ENCODE measurements at places on chromosomes 12 and 14. TPM values are rescaled to one million over a fixed set of nuclear protein-coding genes. Genes with fewer than 3 reads are reported as not detected.

The RPS6KA5 gene
- 5.2 TPM for total RNA-seq

The SPTB gene
- total RNA-seq, result 0.98 TPM

The GZMB gene
- total RNA-seq, result 2.2 TPM

DNA sequence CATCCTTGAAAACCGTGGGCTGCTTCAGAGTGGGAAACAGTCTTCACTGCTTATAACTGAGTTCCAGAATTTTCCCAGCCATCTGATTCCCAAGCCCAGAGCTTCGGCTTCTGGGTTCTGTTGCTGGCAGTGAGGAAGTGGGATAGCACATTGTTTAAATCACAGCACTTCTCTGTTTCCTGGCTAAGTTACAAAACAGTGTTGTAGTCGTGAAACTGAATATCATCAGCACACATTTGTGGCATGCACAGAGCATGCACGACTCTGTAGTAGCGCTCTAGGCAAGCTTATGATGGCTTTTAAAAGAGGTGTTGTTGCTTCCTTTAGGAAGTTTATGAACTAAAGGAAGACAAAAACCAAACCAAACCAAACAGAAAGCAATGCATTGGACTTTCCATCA is 1005.5 kb downstream of the NRXN3 start:
- H3K27ac ChIP-seq, result no peak overlapping the region
- no peaks in the 10 kb centered on the region for H3K36me3 ChIP-seq
- H3K4me3 ChIP-seq, result no peak overlapping the region
- no peaks in the 10 kb centered on the region for H3K27me3 ChIP-seq
- DNase-seq, result no peak

GRCh38 chr12:51393676-51394545 is 2.7 kb upstream of the GALNT6 start:
- H3K36me3 ChIP-seq, result no peaks in the 10 kb centered on the region
- DNase-seq, result no peak

GRCh38 chr14:35369701-35370191 is 34.8 kb downstream of the NFKBIA start:
- no peaks in the 10 kb centered on the region for H3K27me3 ChIP-seq
- peaks cover 48% of the 10 kb centered on the region for H3K4me1 ChIP-seq
- no peaks in the 10 kb centered on the region for H3K36me3 ChIP-seq
- DNase-seq, result no peak
- H3K4me3 ChIP-seq, result no peak overlapping the region
- no peak overlapping the region for H3K27ac ChIP-seq

DNA sequence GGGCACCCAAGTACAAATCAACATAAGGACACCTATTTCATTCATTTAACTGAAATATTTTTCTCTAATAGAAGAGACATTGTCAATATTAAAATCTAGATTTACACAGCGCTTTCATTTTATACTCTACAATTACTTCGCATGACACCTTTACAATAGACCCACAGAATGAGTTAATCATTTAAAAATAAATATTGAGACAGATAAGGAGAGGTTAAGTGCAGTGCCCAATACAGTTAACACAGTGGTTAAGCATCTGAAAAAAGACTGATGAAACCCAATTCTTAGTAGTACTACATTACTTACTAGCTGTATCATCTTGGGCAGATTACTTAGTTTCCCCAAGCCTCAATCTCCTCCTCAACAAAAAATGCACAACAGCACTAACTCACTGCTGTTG is 116.2 kb downstream of the DENND5B start:
- H3K27me3 ChIP-seq, result no peaks in the 10 kb centered on the region
- H3K4me1 ChIP-seq, result peaks cover 5% of the 10 kb centered on the region
- no peak for DNase-seq
- no peaks in the 10 kb centered on the region for H3K36me3 ChIP-seq
- no peak overlapping the region for H3K27ac ChIP-seq
- no peak overlapping the region for H3K4me3 ChIP-seq

GRCh38 chr14:58048219-58048618 is 103.8 kb downstream of the ARMH4 start:
- no peaks in the 10 kb centered on the region for H3K27me3 ChIP-seq
- no peak overlapping the region for H3K4me3 ChIP-seq
- no peak overlapping the region for H3K27ac ChIP-seq
- no peak for DNase-seq

DNA sequence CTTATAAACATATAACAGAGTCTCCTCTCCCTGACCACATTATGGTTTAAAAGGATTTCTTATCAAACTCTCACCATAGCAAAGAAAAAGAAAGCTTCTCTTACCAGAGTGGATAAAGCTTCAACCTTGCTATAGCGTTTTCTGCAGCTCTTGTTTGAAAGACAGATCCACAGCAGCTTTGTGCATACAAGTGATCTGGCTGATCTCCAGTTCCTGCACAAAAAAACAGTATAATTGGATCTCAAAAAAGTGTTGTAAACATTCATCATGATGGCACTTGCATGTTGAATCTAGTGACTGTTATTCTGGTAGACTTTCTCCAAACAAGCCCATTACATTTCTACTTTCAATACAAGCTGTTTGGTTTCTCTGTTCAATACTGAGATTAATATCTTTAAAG is 178.9 kb upstream of the MGAT4C start:
- no peaks in the 10 kb centered on the region for H3K27me3 ChIP-seq
- no peak overlapping the region for H3K4me3 ChIP-seq
- no peaks in the 10 kb centered on the region for H3K4me1 ChIP-seq
- no peak overlapping the region for H3K27ac ChIP-seq

GRCh38 chr12:91093341-91093740 is 18.0 kb downstream of the LUM start:
- no peak overlapping the region for H3K4me3 ChIP-seq
- H3K27me3 ChIP-seq, result no peaks in the 10 kb centered on the region
- no peak for DNase-seq
- H3K36me3 ChIP-seq, result no peaks in the 10 kb centered on the region
- H3K4me1 ChIP-seq, result no peaks in the 10 kb centered on the region
- no peak overlapping the region for H3K27ac ChIP-seq

DNA sequence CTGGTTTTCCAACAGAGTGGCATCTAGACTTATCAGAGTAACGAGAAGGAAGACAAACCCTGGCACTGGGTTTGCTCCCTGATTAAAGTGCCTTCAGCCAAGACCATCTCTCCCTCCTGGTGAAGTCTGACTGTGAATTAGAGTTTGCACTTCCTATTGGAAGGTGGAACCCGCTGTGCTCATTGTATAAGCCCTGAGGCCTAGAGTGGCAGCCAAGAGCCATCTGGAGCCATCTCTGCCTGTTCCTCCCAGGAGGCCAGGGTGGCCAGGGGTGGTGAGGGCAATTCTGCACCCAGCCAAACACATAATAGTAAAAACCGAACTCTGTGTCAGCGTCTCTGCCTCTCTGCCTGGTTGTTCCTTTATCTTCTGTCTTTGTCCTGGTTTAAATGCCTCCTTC is 25.0 kb downstream of the MFAP5 start:
- no peak overlapping the region for H3K27ac ChIP-seq
- H3K27me3 ChIP-seq, result no peaks in the 10 kb centered on the region

DNA sequence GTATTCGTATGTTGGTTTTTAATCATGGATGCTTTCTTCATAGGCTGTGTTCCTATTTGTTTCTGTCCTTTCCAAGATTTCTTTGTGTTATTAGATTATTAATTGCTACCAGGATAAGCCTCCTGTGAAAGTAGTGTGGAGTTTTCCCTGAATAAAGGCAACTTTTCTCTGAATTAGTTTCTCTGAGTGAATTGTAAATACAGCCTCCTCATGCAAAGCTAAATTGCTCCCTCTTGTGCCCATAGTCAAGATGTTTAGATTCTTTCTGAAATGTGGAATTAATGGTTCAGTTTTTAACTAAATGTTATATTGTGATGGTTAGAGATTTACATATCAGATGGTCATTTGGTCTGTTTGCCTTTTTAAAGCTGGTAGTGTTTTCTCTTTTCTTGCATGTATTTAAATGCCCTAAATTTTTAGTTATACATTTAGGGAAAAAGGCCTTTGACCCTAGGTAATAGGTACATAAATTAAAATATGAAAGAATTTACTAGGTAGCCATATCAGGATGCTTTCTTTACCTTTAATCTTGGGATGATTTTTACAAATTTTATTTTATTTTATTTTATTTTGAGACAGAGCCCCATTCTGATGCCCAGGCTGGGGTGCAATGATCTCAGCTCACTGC is 8.9 kb downstream of the APAF1 start:
- no peak overlapping the region for H3K27ac ChIP-seq
- peaks cover 23% of the 10 kb centered on the region for H3K36me3 ChIP-seq
- DNase-seq, result no peak
- no peak overlapping the region for H3K4me3 ChIP-seq
- no peaks in the 10 kb centered on the region for H3K4me1 ChIP-seq

DNA sequence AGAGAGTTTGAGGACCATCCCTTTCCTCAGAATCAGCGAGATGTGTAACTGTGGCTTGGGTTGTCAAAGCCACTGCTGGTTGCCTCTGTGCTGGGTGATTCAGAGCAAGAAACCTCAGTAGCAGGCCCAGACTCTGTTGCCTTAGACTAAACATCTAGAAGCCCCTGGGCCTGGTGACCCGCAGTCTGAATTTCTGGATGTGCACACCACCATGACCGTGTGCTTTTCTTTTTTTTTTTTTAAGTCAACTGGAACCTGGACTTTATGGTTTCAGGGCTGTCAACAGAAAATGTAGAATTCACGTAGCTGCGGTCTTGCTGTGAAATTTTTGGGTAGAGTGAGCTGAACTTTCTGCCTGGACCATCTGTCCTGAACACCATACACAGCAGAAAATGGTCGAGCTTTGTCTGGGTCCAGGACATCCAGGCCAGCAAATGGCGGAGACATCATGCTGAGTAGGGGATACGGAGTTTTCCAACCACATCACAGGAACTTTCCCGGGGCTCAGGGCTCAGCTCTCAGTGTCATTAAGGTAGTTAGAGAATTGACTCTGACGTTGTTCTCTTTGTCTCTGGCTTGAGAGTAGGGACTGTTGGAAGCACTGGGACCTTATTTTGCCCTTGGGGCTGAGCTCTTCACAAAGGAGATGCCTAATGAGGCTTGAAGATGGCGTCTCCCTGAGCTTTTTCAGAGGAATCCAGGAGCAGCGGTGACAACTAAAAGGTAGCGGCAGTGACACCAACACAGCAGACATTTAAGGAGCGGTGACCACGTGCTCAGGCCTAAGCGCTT is 23.0 kb upstream of the BATF start:
- no peak for DNase-seq
- no peak overlapping the region for H3K27ac ChIP-seq
- H3K4me3 ChIP-seq, result no peak overlapping the region
- no peaks in the 10 kb centered on the region for H3K4me1 ChIP-seq
- H3K36me3 ChIP-seq, result no peaks in the 10 kb centered on the region

GRCh38 chr12:89183985-89184435 is 168.3 kb downstream of the DUSP6 start:
- H3K36me3 ChIP-seq, result no peaks in the 10 kb centered on the region
- no peaks in the 10 kb centered on the region for H3K27me3 ChIP-seq
- peaks cover 25% of the 10 kb centered on the region for H3K4me1 ChIP-seq
- H3K27ac ChIP-seq, result no peak overlapping the region
- no peak for DNase-seq

GRCh38 chr14:72740504-72740961 is 153.4 kb downstream of the DPF3 start:
- H3K36me3 ChIP-seq, result no peaks in the 10 kb centered on the region
- H3K4me3 ChIP-seq, result no peak overlapping the region
- H3K4me1 ChIP-seq, result no peaks in the 10 kb centered on the region
- no peak overlapping the region for H3K27ac ChIP-seq
- peak; percentile 72 for DNase-seq

- peak overlapping the region; percentile 51 for H3K27ac ChIP-seq
- no peaks in the 10 kb centered on the region for H3K36me3 ChIP-seq
- DNase-seq, result no peak
- peaks cover 19% of the 10 kb centered on the region for H3K4me1 ChIP-seq
Observed at GRCh38 chr14:76088771-76089571, 62.8 kb upstream of the GPATCH2L start.

GRCh38 chr12:42298887-42299286 is 27.0 kb downstream of the ZCRB1 start:
- no peak overlapping the region for H3K4me3 ChIP-seq
- no peaks in the 10 kb centered on the region for H3K27me3 ChIP-seq
- H3K36me3 ChIP-seq, result no peaks in the 10 kb centered on the region
- H3K4me1 ChIP-seq, result no peaks in the 10 kb centered on the region
- DNase-seq, result no peak

- no peaks in the 10 kb centered on the region for H3K27me3 ChIP-seq
- peak overlapping the region; percentile 35 for H3K4me3 ChIP-seq
- DNase-seq, result no peak
- H3K27ac ChIP-seq, result peak overlapping the region; percentile 91
Observed at GRCh38 chr14:35342489-35343010, 50.4 kb downstream of the PSMA6 start.

- H3K36me3 ChIP-seq, result no peaks in the 10 kb centered on the region
- no peak for DNase-seq
- H3K4me3 ChIP-seq, result no peak overlapping the region
- H3K4me1 ChIP-seq, result peaks cover 12% of the 10 kb centered on the region
- peak overlapping the region; percentile 64 for H3K27ac ChIP-seq
Observed at GRCh38 chr14:67999705-68000384, 180.3 kb downstream of the RAD51B start.

GRCh38 chr12:131506426-131506825 is 204.5 kb upstream of the SFSWAP start:
- no peak overlapping the region for H3K4me3 ChIP-seq
- no peaks in the 10 kb centered on the region for H3K27me3 ChIP-seq
- no peaks in the 10 kb centered on the region for H3K4me1 ChIP-seq
- H3K36me3 ChIP-seq, result no peaks in the 10 kb centered on the region
- no peak overlapping the region for H3K27ac ChIP-seq
- no peak for DNase-seq

All from vagina (tissue), 2 donors.